Liver (tissue), 10 donors: ENCODE measurements at places on chromosomes 11 and 22.

GRCh38 chr22:43895986-43896645, 4.3 kb upstream of the PNPLA5 start:
- no peak for DNase-seq

DNA sequence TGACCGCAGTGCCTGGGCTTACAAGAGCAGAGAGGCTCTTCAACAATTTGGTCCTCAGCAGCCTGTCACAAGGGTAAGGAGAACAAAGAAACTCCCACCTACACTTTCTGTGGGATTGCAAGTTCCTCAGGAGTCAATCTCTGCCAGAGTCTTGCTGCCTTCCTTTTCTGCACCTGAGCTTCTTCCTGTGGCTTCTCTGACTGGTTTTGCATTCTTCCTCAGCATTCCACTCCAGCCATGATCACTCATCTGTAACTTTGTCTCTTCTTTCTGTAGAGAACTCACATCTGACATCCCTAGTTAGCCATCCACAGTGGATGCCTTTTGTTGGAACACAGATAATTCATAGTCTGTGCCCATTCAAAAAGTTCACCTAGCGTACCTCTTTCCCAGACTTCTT, 14.2 kb upstream of the OR6A2 start:
- DNase-seq = no peak

- DNase-seq = no peak
These were observed 89.5 kb upstream of the DDI1 start for GRCh38 chr11:103946793-103947545.

GRCh38 chr22:30159561-30160353, 79.5 kb downstream of the HORMAD2 start:
- DNase-seq = no peak

- no peak for DNase-seq
These were observed 288.8 kb downstream of the CASP12 start for GRCh38 chr11:104609311-104610085.

DNA sequence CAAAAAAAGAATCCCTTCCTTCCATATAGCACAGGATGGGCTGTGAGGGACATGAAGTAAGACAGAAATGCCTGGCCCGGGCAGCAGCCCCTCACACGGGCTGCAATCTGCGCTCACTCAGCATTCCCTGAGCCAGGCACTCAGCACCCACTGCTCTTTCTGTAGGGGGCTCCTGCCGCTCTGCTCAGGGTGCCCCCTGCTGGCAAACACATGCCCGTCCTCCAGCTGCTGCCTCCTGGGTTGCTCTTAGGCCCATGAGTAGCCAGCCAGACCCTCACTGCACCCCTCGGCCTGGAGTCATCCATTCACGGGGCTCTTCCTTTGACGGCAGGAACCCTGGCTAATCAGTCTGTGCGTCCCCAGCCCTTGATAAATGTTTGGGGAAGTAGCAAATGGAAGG, 6.9 kb downstream of the MCAT start:
- no peak for DNase-seq

GRCh38 chr11:27395556-27396258, 32.7 kb upstream of the CCDC34 start:
- no peak for DNase-seq

GRCh38 chr11:48094643-48095339, 114.4 kb downstream of the PTPRJ start:
- no peak for DNase-seq

- peak; percentile 14 for DNase-seq
These were observed 15.2 kb upstream of the EHF start for GRCh38 chr11:34605481-34606325.

DNA sequence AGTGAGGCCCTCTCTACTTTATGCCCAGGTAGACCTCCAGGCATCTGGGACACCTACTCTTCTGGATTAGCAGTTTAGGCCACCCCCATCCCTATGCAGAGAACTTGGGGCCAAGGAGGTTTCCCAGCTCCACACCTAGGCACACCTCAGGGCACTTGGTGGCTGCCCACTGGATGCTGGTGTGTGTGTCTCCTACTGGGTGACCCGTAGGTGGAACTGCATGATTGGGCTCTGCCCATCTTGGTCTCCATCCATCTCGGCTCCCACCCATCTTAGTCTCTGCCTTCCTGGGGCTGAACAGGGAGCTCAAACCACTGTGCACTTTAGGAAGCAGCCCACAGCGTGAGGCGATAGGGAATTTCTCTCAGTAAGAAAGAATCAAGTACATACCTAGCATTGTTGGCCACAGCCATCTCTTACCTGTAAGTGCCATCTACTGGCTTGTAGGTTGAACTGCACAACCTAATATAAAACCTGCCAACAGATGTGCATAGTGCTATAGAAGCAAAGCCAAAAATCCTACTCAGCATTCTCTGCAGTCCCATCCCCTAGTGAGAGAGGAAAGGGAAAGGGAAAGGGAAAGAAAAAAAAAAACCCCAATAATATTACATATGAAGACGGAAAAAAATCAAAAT, 61.6 kb upstream of the PTPN5 start:
- DNase-seq = no peak

- no peak for DNase-seq
These were observed 111.8 kb downstream of the CTTN start for GRCh38 chr11:70510106-70510505.

- DNase-seq = no peak
These were observed 3.4 kb upstream of the ZBED4 start for GRCh38 chr22:49850021-49850911.

DNA sequence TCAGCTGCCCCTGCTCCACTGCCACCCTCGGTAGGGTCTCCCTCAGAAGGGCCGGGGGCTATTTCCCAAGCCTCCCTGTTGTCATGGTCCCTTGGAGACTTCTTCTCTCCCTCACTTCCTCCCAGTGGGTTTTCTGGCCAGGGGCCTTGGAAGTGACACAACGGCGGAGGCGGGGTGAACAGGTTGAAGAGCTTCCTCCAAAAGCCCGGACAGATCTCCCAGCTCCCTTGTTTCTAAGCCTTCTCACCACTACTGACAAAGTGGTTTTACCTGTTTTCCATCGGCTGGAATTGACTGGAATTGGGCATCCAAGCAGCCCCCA, 14.5 kb downstream of the MYH9 start:
- DNase-seq = no peak

DNA sequence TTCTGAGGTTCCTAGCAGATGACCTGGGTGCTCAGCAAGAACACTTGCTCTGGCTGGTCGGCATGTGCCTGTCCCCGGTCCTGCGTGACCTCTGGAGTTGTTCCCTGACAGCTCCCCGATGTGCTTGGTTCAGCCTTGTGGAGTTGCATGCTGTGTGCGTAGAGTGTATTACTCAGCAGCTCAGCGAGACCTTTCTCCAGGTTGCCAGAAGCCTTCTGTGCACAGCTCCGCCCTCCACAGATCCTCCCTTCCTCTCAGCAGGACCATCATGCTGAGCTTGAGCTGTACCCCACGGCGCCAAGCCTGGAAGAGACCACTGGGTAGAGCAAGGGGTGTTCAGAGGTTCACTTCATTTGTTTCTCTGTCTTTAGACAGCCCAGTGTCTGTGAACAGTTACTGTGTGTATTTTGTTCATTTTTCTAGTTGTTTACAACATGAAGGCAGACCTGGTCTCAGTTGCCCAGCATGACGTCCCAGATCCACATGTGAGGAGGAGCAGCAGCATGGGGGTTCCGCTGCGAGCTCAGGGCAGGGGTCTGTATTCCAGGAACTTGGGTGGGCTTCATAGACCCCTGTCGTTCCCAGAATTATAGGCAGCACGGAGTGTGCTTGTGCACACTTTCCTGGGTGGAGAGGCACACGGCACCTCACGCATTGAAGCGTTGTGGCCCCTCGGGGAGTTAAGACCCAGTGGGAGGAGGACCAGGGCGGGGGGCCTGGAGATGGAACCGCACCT, 148.6 kb downstream of the IGLL1 start:
- no peak for DNase-seq

DNA sequence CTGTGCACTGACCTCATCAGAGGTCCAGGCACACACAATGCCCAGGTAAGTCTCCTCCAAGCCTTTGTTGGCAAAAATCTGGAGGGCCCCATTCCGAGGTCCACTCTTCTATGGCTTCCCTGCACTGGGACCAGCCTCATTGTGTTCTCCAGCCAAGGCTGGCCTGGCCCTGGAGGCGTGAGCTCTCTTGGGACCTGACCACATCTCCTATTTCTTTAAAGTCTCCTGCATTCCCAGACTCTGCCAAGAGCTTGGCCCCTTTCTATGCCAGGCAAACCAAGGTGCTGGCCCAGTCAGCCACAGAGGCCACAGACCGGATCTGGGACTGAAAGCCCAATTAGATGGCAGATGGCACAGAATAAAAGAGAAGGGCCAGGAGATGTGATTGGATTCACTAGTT, 55.1 kb downstream of the C11orf58 start:
- no peak for DNase-seq

DNA sequence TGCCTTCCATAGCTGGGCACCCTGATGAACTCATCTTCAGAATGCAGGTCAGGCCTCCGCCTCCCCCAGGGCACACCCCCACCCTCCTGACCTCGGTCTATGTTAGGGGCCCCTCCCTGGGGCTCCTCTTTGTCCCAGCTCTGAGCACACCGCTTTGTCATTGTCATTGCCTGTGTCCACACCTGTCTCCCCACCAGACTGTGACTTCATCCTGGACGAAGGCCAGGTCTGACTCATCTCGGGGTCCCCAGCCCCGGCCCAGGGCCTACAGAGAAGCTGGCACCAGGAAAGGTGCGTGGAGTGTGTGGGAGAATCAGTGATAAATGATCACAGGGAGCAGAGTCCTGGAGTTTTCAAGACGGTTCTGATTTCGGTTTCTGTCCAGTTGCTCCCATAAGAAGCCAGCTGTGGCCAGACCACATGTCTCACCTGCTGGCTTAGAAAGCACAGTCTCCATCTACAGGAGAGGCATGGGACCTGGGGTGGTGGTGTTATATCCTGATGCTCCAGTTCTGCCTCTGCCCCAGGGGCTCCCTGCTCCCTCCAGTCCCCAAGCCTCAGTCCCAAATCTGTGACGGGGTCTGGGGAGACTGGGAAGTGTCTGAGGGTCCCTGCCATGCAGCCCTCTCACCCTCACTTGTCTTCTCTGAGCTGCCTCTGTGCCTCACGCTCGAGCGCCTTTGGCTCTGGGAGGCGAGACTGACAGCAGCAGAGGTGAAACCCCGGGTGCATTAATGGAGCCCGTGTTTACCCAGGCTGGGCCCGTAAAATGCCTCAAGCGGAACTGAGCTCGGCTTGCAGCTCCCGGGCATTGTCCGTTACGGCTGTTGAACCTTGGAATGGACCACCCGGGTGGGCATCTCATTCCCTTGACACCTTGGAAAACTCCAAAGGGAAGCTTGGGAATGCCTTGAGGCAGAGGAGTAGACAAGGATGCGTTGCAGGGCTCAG, 85.5 kb upstream of the WNT11 start:
- DNase-seq = no peak

DNA sequence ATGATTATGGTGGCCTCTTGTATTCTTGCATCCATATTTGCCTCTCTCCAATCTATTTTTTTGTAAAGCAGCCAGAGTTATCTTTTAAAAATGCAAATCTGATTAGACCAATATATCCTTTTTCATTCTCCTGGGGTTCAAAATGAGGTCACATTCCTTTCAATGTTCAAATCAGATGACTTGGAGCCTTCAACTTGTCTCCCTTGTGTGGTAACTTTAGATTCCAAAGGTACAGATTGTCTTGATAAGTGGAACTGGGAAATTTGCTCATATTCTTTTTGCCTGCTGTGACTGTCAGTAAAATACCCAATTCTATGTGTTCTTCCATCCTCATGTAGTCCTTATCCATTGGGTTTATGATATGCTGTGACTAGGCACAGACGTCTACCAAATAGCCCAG, 15.1 kb upstream of the CAPRIN1 start:
- DNase-seq = no peak

GRCh38 chr11:79244241-79244772, 196.5 kb downstream of the TENM4 start:
- no peak for DNase-seq

- DNase-seq = no peak
These were observed 4.0 kb downstream of the APOL4 start for GRCh38 chr22:36197514-36198146.

DNA sequence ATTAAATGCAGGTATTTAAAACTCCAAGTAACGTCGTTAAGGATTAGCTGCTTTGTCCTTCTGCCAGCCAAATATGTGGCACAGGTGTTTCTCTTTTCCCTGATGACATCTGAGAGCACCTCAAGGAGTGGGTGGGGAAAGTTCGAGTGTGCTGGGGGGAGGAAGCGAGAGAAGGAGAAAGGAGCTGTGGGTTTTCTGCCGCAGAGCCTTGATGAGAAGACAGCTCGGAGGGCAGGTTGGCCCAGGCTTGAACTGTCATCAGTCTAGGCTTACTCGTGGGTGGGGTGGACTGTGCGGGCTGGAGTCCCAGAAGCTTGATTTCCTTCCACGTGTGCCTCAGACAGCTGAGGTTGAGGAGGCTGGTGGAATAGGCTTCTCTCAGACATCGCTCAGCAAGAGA, 15.2 kb upstream of the SORL1-AS1 start:
- no peak for DNase-seq

DNA sequence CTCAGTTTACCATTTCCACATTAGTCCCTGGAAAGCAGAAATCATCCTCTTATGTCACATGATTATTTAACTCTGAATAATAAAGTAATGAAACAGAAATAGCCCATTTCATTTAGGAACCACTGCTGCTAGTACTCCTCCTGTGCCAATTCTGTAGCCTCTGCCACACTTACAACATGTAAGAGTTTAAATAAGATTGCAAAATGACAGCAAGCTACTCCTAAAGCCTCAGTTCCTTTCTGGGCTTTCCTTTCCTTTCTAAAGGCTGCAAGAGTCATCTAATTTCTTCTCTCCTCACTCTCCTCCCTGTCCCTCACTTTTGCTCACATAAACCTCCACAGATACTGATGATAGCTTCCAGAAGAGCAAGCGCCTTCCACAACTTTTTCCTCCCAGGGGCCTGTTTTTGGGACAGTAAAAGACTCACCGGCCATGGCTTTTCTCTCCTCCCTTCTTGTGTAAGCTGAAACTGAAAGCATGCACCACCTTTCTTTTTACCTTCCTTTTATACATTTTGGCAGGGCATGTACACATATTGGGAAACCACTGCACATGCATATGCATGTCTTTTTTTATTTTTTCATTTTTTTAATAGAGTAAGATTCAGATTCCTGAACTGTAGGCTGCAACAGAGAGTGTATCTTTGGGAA, 38.5 kb downstream of the CARD18 start:
- no peak for DNase-seq

GRCh38 chr22:22910272-22911240, 22.9 kb downstream of the IGLL5 start:
- DNase-seq = no peak
